Naive thymus-derived CD8-positive, alpha-beta T cell (primary cell): ENCODE measurements at places on chromosomes 6 and 20. TPM values are rescaled to one million over a fixed set of nuclear protein-coding genes. Genes with fewer than 3 reads are reported as not detected.

DNA sequence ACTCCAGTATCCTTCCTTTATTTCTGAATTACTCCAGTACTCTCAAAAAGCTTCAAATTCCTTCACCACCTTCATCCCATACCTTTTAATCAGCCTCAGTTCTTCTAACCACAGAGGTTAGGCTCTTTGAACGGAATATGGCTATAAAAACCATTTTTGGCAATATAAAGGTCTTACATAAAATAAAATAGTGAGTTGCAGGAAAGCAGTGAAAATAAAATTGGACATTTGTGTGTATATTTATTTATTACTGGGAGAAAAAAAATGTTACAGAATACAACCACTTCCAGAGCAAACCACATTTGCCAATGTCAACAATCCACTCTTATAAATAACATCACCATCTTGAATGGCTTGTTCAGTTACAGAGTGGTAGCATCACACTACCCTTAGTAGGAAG, 7.7 kb downstream of the HDDC2 start:
- no peak for DNase-seq

GRCh38 chr6:159945801-159946392, 23.0 kb upstream of the IGF2R start:
- no peak for DNase-seq

Gene TSBP1
- polyA plus RNA-seq, result not detected

DNA sequence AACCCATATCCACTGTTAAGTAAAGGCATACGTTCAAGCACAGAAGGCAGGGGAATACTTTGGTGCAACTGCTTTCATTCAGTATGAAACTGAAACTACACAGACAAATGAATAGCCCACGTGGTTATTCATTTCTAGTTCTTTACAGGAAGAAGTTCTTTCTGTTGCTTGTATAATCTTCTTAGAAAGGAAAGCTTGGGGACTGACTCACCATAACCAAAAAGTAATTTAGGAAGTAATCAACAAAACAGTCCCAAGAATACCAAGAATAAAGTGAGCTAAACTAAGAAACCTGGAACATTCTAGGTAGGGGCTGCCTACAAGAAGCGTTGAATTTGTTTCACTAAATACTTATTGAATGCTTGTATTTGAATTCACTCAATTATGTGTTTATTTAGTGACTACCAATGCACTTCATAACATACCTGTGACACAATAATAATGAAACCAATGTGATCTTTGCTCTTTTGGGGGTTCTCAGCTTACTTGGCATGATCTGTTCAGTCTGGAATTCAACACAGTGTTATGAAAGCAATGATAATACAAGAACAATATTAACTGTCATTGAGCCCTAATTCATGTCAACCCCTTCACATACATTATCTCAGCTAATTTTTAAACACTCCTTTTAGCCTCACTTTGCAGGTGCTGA, 25.1 kb upstream of the KIAA0408 start:
- DNase-seq, result no peak

GRCh38 chr6:33078919-33079521, 3.2 kb downstream of the HLA-DPB1 start:
- no peak for DNase-seq

Gene ADGB
- not detected for polyA plus RNA-seq
